ENCODE measurements at places on chromosomes 11 and 22.

- no peak for DNase-seq
These were observed 32.1 kb downstream of the KCNJ4 start for GRCh38 chr22:38422611-38423511.

- DNase-seq = no peak
These were observed 89.0 kb downstream of the CCDC73 start for GRCh38 chr11:32705309-32706033.

DNA sequence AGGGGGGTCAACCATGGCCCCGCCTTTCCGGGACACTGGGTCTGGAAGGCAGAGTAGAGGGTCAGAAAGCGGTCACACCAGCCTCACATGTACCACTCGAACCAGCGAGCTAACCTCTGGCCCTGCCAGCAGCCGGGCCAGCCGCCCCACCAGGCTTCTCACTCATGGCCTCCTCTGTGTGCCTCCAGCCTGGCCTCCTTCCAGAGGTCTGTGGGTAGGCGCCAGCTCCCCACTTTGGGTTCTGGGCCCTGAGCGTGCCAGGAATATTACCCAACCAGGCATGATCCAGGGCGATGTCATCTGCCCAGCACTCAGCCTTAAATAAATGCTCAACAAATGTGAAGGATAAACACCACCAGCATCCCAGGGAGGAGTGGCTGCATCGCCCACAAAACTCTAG is 5.8 kb downstream of the SCUBE1 start:
- DNase-seq = no peak

GRCh38 chr22:42091455-42091782 is 847 bp upstream of the NDUFA6 start:
- no peak for DNase-seq

DNA sequence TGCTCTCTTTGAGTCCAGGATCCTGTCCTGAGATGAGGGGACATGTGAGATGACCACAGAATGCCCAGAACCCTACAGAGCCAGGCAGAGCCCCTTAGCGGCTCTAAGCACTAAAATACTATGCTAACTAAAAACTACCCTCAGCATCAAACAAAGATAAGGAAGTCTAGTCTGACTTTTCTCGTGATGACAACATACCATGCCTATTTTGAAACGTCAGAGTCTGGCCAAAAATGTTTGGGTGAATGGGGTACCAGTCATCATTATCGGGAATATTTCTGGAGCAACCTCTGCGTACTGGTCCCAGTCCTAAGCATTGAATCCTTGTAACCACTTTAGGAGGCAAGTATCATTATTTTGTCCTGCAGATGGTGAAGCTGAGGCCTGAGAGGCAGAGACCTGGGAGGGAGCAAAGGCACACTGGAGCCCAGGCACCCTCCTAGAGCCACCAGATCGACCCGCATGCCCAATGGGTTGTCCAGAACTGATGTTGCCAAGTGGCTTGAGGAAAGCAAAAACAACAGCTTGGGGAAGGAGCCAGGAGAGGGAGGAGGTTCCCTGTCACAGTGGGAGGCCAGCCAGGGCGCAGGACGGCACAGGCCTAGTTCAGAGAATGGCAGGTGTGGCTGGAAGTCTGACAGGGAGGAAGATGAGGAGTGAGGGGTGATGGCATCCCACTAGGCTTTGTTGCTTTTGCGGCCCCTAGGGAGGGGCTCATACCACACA is 7.2 kb upstream of the OSM start:
- DNase-seq = no peak

DNA sequence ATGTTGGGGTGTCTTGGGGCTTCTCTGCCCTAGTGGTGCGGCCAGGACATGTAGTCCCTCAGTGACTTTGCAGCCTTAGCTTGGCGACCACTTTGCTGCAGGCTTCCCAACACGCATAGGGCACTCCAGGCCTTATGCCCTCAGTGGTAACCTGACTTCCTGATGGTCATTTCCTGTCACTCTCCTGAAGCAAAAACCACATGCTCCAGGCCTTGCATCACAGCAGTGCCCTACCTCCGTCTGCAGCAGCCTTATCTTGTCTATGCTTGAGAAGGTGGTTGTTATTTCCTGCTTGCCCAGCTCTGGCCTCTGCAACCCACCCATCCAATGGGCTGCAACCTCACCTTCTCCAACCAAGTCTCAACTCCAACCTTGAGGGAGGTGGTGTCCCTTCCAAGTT is 33.4 kb upstream of the PISD start:
- DNase-seq = no peak

- no peak for DNase-seq
These were observed 167.6 kb upstream of the MTMR2 start for GRCh38 chr11:96091476-96091875.

DNA sequence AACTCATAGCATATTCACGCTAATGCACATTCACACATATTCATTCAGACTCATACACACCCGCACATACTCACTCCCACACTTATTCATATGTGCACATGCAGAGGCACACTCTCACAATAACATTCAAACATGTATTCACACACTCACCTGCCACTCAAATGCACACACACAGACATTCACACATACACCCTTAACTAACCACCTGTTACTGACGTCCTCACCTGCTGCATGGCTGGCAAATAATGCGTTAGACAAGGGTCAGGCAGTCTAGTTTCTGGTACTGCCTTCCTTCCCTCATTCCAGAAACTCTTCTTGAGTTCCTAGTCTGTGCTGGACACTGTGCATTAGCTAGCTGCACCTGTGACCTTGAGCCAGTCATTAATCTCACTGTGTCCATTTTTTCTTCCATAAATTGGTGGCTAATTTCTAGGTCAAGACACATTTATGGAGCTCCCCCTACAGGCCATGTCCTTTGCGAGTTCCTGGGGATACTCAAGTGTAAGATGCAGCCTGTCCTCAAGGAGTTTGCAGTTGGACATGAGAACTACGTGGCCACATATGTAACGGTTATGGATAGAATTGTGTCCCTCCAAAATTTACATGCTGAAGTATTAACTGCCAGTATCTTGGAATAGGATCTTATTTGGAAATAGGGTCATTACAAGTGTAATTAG is 34.5 kb upstream of the SEZ6L start:
- no peak for DNase-seq

- no peak for DNase-seq
These were observed 634.1 kb upstream of the LRRC4C start for GRCh38 chr11:42093541-42093940.

GRCh38 chr11:120130176-120130980 is 7.5 kb downstream of the TRIM29 start:
- DNase-seq = no peak

DNA sequence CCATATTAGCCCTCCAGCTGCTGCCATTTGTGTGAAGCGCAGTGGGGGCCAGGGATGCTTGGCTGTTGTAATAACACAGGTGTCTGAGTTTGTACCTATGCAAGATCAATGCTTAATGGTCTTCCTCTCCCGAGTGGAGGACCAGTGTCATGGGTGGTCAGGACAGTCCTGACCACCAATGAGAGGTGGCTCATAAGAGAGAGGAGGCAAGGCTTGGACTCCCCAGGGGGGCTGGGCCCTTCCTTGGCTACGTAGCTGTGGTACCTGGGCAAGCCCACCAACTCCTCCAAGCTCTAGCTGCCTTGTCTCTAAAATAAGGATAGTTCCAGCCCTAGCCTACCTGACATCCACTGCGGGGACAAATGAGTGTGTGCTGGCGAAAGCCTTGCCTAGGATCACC is 79.2 kb downstream of the OSBP2 start:
- DNase-seq = no peak

- no peak for DNase-seq
These were observed 1.6 kb downstream of the JOSD1 start for GRCh38 chr22:38699143-38699542.

GRCh38 chr11:109148669-109149068 is 273.3 kb upstream of the C11orf87 start:
- DNase-seq = no peak

DNA sequence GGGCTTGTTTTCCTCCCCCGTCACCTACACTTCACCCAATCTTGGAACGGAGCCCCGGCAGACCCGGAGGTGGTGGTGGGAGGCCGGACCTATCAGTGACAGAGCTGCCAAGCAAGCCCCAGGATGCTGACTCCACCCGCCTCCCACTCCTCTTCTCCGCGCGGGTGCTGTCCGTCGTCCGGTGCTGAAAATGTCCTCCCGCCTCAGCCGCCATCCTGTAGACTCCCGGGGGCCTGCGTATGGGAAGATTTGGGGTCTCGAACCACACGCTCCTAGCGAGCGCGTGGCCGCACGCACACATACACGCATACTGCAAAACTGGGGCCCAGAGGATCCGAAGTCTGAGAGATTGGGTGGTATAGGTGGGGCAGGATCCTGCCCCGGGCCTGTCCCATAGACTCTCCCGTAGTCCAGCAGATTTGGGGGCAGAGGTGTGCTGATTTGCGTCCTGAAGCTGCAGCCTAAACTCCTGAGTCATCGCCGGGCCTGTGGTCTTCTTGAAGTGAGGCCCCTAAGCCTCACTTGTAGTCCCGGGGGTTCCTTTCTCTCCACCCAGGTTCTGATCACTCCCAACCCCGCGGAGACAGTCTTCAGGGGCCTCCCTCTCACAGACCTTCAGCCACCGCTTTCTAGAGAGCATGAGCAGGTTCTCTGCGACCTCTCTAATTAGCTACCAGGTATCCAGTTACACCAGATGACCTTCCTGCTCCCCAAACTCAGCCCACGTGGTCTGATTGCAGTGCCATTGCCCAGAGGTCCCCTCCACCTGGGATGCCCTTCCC is 796 bp upstream of the YIF1A start:
- peak; percentile 76 for DNase-seq

All from neural crest cell (in vitro differentiated cells).